ENCODE measurements at places on chromosomes 2 and 18. TPM values are rescaled to one million over a fixed set of nuclear protein-coding genes. Genes with fewer than 3 reads are reported as not detected.
A peak's percentile ranks its signal among the peaks of the same experiment; 100 is the strongest.

DNA sequence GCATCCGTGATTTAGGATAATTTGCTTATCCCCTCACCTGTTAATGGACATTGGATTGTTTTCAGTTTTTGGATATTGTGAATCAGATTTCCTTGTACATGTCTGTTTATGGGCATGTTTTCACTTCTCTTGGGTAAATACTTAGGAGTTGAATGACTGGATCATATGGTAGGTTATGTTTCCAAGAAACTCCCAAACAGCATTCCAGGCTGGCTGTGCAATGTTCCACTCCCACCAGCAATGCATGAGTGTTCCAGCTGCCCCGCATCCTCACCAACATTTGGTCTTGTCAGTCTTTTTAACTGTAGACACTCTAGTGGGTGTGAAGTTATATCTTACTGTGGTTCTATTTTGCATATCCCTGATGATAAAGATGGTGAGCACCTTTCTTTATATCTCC is 8.9 kb upstream of the LRRFIP1 start:
- H3K4me1 ChIP-seq, result peaks cover 6% of the 10 kb centered on the region
- H3K27me3 ChIP-seq, result peaks cover 1% of the 10 kb centered on the region
- DNase-seq, result no peak
- H3K4me3 ChIP-seq, result no peak overlapping the region
- H3K27ac ChIP-seq, result no peak overlapping the region

DNA sequence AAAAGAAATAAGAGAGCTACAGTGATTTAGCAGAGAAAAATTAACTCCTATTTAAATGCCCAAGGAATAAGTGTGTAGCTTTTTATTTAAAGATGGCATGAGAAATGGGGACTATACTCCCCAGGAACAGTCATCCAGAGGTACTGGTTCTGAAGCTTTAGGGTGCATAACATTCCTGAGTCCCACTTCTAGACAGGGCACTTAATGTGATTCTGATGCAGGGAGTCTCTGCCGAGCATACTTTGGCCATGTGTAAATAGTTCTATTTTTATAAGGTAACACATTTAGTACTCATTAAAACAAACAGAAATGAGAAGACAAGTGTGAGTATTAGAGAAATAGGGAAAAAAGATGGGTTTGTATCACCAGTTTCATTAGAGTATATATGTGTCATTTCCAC is 154.7 kb upstream of the WDSUB1 start:
- no peaks in the 10 kb centered on the region for H3K4me1 ChIP-seq
- H3K36me3 ChIP-seq, result peaks cover 64% of the 10 kb centered on the region
- H3K27me3 ChIP-seq, result no peaks in the 10 kb centered on the region
- no peak overlapping the region for H3K4me3 ChIP-seq
- no peak for DNase-seq
- no peak overlapping the region for H3K27ac ChIP-seq

GRCh38 chr2:121211689-121212151 is 73.3 kb downstream of the TFCP2L1 start:
- H3K27me3 ChIP-seq, result no peaks in the 10 kb centered on the region
- H3K27ac ChIP-seq, result peak overlapping the region; percentile 74
- H3K4me1 ChIP-seq, result peaks cover 22% of the 10 kb centered on the region
- H3K36me3 ChIP-seq, result peaks cover 27% of the 10 kb centered on the region
- H3K4me3 ChIP-seq, result no peak overlapping the region

- no peak for DNase-seq
- peaks cover 7% of the 10 kb centered on the region for H3K36me3 ChIP-seq
- no peaks in the 10 kb centered on the region for H3K27me3 ChIP-seq
- no peak overlapping the region for H3K27ac ChIP-seq
- H3K4me1 ChIP-seq, result peaks cover 1% of the 10 kb centered on the region
Observed at GRCh38 chr2:98900721-98901120, 35.3 kb downstream of the CRACDL start.

GRCh38 chr2:164457271-164457670 is 164.0 kb downstream of the GRB14 start:
- H3K4me1 ChIP-seq, result no peaks in the 10 kb centered on the region
- DNase-seq, result peak; percentile 7
- H3K27ac ChIP-seq, result no peak overlapping the region
- H3K36me3 ChIP-seq, result no peaks in the 10 kb centered on the region

Gene REG3G
- not detected for total RNA-seq

GRCh38 chr2:199716807-199717586 is 134.0 kb downstream of the FTCDNL1 start:
- H3K27ac ChIP-seq, result peak overlapping the region; percentile 76
- H3K4me3 ChIP-seq, result no peak overlapping the region
- no peaks in the 10 kb centered on the region for H3K36me3 ChIP-seq
- DNase-seq, result peak; percentile 67

Gene MOB4
- 20.5 TPM for total RNA-seq

Gene GPR17
- total RNA-seq, result not detected

DNA sequence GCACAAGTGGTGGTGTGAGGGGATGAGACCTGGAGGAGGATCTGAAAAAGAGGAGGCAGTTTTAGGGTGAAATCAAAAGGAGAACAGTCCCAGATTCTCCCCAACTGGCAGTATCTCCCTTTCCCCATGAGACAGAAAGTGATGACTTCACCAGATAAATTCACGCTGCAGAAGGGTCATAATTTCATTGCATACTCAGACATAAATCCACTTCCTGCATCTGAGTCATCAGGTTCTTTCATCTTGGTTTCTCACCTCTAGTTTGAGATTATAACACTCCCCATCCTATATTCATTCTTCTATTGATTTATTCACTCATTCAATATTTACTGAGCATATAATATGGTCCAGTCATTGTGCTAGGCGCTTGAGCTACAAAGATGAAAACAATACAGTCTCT is 64.7 kb downstream of the CCDC148 start:
- no peaks in the 10 kb centered on the region for H3K36me3 ChIP-seq
- peaks cover 9% of the 10 kb centered on the region for H3K4me1 ChIP-seq
- no peaks in the 10 kb centered on the region for H3K27me3 ChIP-seq
- no peak overlapping the region for H3K27ac ChIP-seq

GRCh38 chr2:31378791-31379501 is 35.6 kb downstream of the XDH start:
- peak; percentile 46 for DNase-seq
- H3K4me3 ChIP-seq, result no peak overlapping the region
- H3K36me3 ChIP-seq, result peaks cover 35% of the 10 kb centered on the region
- no peaks in the 10 kb centered on the region for H3K27me3 ChIP-seq

All from MCF 10A (cell line).